ENCODE measurements at places on chromosomes 12 and 14.

- DNase-seq, result no peak
Measured at GRCh38 chr14:62453226-62453625, 592.0 kb downstream of the KCNH5 start.

- no peak for DNase-seq
Measured at GRCh38 chr14:56474419-56475022, 105.1 kb upstream of the TMEM260 start.

GRCh38 chr14:38481952-38482678 is 226.2 kb upstream of the CLEC14A start:
- DNase-seq, result no peak

- no peak for DNase-seq
Measured at GRCh38 chr14:50512463-50512862, 19.9 kb downstream of the MAP4K5 start.

- DNase-seq, result no peak
Measured at GRCh38 chr14:31947076-31947475, 130.0 kb upstream of the ARHGAP5 start.

- no peak for DNase-seq
Measured at GRCh38 chr12:52201451-52201839, 9.6 kb upstream of the KRT80 start.

DNA sequence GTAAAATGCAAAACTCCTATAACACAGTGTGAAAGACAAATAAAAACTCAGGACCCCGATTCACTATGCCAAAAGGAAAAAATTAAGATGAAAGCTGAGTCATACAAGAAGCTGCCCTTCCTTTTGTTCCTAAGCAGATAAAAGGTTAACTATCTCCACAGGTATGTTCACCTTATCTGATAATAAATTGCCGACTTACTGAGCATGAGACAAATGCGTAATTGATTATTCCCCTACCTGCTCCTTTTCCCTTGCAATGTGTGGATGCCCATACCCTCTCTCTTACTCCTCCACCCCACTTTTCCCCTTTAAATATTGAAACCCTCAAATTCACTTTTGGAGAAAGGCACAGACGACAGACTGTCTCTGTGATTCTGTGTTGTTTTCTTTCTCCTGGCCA is 148.6 kb upstream of the TMEM260 start:
- no peak for DNase-seq

- DNase-seq, result peak; percentile 42
Measured at GRCh38 chr12:57620936-57621496, 9.8 kb downstream of the ARHGEF25 start.

- no peak for DNase-seq
Measured at GRCh38 chr14:66009089-66009488, 477.1 kb upstream of the CCDC196 start.

DNA sequence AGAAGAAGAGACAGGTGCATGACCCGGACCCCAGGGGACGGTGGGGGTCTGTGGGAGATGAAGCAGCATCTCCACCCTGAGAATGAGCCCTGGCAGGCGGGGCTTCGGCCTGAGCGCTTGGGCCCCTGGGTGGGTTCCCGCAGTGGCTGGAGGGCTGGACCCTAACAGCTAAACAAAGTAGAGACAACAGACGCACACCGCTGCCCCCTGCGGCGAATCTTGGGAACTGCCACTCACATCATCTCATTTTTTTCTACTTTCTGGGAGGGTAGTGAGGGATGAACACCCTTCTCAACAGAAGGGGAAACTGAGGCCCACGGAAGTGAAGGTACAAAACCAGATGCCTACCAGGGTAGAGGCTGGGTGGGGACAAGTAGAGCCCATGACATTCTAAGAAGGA is 104.7 kb downstream of the RFLNA start:
- DNase-seq, result no peak

GRCh38 chr14:51848120-51848519 is 12.3 kb upstream of the GNG2 start:
- DNase-seq, result no peak

GRCh38 chr12:60174476-60174875 is 578.6 kb downstream of the SLC16A7 start:
- no peak for DNase-seq

DNA sequence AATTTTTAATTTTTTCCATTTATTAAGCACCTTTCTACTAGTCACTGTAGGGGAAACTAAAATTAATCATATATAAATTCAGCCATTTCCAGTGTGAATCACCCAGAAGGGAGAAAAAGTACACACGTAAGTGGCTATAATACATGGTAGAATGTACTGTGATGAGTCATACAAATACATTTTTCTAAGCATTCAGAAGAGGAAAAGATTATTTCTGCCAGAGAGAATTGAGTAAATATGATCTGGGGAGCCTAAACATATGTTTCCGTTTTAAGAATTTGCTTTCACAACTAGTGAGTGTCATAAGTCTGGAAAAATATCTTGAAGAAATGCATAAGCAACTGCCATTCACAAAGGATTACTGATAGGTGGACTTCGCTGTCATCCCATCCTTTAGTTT is 102.8 kb downstream of the TGFB3 start:
- DNase-seq, result no peak

DNA sequence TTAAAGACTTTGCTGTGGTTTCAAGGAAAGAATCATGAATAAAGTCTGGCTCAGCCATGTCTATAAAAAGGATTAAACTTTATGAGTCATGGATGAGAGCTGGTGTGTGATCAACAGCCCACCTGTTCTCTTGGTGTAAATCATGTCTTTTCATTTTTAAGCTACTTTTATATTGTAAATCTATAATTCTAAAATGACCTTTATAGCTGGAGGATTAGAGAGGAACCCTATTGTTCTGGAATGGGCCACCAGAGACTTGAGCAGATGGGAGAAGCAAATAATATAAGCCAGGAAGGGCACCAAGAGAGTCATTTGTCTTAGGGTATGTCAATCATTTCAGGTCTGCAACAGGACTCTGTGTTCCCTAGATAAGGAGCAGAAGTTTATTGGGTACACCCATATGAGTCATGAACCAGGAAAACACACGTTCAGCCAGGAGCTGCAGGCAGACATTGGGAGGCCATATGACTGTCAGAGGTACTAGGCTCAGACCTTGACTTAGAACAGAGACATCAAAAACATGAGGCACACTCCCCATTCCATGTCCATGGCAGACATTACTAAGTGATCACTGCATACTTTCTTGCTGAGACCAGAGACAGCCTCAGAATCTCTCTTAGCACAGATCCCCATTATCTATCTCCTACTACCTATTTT is 49.3 kb downstream of the NDUFA12 start:
- DNase-seq, result no peak

DNA sequence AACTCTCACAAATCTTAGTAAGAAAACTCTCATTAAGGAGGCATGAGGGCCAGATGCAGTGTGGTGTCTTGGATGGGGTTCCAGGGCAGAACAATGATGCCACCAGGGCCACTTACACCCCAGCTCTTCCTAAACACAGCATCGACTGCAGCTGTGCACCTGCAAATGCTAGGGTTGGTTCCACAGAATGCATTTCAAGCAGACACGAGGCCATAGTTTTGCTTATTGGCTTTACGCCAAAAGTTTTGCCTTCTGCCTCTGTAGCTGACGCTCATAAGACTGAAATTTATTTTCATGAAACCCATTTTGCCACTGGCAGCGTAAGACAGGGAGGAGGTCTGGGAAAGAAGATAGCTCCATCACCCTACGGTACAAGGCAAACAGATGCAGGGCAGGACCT is 179.0 kb downstream of the RIMBP2 start:
- no peak for DNase-seq

- no peak for DNase-seq
Measured at GRCh38 chr14:103961928-103962578, 19.7 kb upstream of the RD3L start.

- peak; percentile 67 for DNase-seq
Measured at GRCh38 chr12:119544765-119545625, 48.6 kb upstream of the TMEM233 start.

- DNase-seq, result peak; percentile 56
Measured at GRCh38 chr12:128259556-128260070, 7.4 kb upstream of the TMEM132C start.

GRCh38 chr12:109566424-109566823 is 6.9 kb downstream of the MMAB start:
- no peak for DNase-seq

GRCh38 chr12:81359736-81360135 is 281.9 kb downstream of the ACSS3 start:
- DNase-seq, result no peak

DNA sequence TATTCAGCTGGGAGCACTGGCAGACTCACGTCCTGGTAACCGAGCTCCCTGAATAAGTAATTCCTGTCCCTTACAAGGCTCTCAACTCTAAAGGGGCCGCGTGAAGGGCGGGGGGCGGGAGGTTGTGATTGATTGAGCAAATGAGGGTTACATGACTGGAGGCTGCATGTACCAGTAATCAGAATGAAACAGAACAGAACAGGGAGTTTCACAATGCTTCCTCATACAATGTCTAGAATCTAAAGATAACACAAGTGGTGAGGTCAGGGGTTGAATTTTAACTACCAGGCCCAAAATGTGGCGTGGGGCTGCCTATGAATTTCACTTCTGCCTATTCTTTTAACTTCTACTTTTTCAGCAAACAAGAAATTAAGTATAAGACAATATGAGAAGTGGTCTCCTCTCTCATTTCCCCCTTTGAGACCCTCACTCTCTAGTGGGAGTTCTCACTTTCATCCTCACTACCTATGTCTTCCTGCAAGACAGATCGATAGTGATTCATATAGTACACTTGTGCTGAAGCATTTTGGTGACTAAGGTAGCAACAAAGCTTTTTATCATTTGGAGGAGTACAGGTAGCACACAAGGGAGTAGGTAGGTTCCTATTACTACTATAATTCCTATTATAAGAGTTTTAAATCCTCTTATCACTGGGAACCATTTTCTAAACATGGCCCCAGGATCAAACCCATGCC is 239.8 kb downstream of the KTN1 start:
- no peak for DNase-seq

DNA sequence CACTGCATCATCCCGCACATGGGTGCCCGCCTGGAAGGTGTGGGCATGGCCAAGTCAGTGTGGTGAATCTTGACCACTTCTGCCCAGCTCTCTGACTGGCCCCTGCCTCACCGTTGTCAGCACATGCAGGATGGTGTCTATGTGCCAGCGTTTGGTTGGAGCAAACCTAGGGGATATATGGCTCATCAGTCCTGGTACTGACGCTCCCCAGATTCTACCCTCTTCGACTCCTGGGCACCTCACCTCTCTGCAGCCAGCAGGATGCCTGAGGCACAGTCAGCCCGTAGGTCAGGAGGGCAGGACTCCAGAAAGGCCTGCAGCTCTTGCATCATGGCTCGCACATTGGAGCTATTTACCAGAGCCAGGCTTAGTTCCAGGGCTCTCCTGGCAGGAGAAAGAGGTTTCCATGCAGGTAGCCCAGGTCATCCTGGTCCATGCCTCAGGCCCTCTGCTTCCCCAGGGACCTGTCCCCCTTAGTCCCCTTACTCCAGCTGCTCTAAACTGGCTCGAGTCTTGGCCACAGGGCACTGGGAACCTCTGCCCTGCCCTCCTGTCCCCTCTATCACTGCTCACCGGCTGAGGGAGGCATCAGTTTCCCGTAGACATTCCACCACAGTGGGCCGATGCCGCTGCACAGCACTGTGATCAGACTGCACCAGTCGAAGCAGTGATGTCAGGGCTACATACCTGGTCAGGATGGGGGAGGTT is 4.0 kb downstream of the AP1G2 start:
- DNase-seq, result no peak

DNA sequence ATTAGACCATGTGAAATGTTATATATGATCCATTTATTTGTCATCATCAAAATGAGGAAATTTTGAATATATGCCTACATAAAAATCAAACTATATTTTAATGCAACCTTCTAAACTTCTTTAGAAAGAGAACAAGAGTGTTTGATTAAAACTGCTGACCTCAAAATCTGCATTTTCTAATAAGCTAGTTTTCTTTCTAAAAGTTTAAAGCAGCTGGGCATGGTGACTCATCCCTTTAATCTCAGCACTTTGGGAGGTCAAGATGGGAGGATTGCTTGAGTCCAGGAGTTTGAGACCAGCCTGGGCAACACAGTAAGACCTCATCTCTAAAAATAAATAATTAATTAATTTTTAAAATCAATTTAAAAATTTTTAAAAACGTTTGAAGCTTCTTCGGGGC is 36.2 kb downstream of the GNPTAB start:
- DNase-seq, result no peak

DNA sequence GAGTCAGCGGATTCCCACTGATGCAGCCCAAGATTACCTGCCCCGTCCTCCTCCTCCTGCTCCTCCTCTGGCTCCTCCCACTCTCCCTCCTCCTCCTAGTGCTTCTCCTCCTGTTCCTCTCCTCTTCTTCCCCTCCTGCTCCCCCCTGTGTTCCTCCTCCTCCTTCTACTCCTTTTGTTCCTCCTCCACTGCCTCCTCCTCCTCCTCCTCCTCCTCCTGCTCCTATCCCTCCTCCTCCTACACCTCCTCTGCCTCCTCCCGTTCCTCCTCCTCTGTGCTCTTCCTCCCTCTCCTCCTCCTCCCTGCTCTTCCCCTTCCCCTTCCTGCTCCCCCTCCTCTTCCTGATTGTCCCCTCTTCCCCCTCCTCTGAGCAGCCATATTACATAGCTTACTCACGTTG is 141.3 kb downstream of the CACNA1C start:
- DNase-seq, result no peak

GRCh38 chr12:56803750-56804149 is 40.6 kb downstream of the HSD17B6 start:
- DNase-seq, result no peak

- no peak for DNase-seq
Measured at GRCh38 chr12:55126106-55126505, at the start of gene OR9K2. TSS of gene OR9K2 (plus strand) at chr12:55126406. CDS start at chr12:55129835, 3,429 bp downstream.

DNA sequence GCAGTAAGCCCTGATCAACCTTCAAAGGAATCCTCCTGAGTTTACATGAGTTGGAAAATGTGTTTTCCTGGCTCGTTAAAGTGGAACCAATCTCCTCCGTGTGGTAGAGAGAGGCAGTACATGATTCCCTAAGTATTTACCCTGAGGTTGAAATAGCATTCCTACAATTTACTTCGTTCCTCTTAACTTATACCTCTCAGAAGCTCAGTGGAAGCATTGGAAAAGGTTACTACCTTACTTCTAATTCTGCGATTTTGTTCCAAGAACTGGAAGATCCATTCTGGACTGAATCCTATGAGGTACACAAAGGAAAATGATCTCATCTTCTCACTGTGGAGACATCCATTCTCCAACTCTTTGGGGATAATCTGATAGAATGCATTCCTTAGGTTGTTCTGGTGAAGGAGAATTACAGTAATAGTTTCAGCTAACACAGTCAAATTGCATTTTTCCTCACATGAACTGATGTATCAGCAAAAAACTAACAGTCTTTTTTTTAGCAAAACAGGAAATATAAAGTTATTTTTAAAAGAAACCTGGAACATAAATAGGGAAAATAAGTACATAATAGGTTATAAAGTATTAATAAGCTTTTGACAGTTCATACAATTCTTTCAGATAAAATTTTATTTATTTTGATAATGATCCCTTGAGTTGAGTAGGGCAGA is 475.6 kb downstream of the PDZRN4 start:
- no peak for DNase-seq

- DNase-seq, result no peak
Measured at GRCh38 chr14:77122526-77123125, 19.0 kb downstream of the ZDHHC22 start.

Data from left cardiac atrium (tissue), 4 donors.